Chondrocyte (in vitro differentiated cells): ENCODE measurements at places on chromosomes 13 and 19. TPM values are rescaled to one million over a fixed set of nuclear protein-coding genes. Genes with fewer than 3 reads are reported as not detected.

- DNase-seq: no peak
- H3K27ac ChIP-seq: no peak overlapping the region
- no peaks in the 10 kb centered on the region for H3K4me1 ChIP-seq
- peaks cover 4% of the 10 kb centered on the region for H3K27me3 ChIP-seq
- H3K36me3 ChIP-seq: no peaks in the 10 kb centered on the region
These were observed 33.0 kb downstream of the MBD3L2B start for GRCh38 chr19:6988257-6988656.

GRCh38 chr19:42411581-42412178 is 15.5 kb downstream of the LIPE start:
- peaks cover 4% of the 10 kb centered on the region for H3K4me1 ChIP-seq
- no peak overlapping the region for H3K4me3 ChIP-seq
- DNase-seq: no peak
- H3K27ac ChIP-seq: no peak overlapping the region
- H3K27me3 ChIP-seq: no peaks in the 10 kb centered on the region

DNA sequence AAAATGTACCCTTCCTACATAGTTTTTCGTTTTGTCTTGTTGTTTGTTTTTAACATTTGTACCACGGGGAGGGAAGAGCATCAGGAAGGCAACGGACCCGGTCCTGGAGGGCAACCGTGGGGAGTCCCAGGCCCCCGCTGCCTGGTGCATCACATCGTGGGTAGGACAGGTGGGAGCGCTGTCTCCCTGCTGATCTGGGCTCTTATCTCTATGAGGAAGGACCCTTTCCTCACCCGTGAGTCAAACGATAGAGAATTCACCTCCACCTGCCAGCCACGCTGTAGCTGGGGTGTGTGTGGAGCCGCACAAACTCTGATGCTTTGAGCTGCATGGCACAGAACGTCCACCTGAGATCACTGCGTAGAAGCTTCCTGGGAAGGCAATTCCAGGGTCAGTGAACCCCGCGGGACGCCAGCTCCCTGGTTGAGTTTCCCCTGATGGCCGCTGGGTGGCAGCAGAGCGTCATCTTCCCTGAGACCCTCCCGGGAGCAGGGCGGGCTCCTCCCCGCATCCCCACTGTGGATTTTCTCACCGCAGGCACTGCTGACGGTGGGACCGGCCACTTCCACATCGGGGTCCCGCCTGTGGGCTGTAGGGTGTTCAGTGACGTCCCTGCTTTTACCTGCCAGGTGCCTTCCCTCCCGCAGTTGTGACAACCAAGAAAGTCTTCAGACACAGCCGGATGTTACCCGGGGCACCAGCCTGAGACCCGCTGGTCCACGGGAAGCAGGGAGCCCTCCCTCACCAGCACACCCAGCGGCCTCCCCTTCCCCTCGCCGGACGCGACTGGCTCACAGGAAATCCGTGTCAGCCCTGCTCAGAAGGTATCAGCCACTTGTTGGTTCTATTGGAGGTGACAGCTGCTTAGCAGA is 54.7 kb downstream of the ZNF787 start:
- H3K36me3 ChIP-seq: no peaks in the 10 kb centered on the region
- H3K4me3 ChIP-seq: peak overlapping the region; percentile 54
- H3K4me1 ChIP-seq: peaks cover 5% of the 10 kb centered on the region
- H3K27me3 ChIP-seq: peaks cover 3% of the 10 kb centered on the region

GRCh38 chr19:58067240-58067912 is 8.3 kb downstream of the ZNF135 start:
- H3K4me1 ChIP-seq: no peaks in the 10 kb centered on the region
- H3K27me3 ChIP-seq: no peaks in the 10 kb centered on the region
- H3K4me3 ChIP-seq: no peak overlapping the region
- H3K27ac ChIP-seq: no peak overlapping the region
- peaks cover 62% of the 10 kb centered on the region for H3K36me3 ChIP-seq
- no peak for DNase-seq

- no peak within 1 kb of the TSS for H3K27ac ChIP-seq
- peak within 1 kb of the TSS; percentile 31 for H3K4me3 ChIP-seq
- H3K36me3 ChIP-seq: peaks cover 3% of the 10 kb centered on the region
- DNase-seq: no peak
These were observed at the start of gene SLC8A2 for GRCh38 chr19:47471733-47472457. Gene SLC8A2 (minus strand): TSS chr19:47471893. CDS start chr19:47466403, 5,490 bp downstream.

Gene TSSK6
- 1.3 to 1.8 TPM (median 1.4 TPM) in 3 replicates for total RNA-seq

Gene FBXL12
- 24.2 to 27.8 TPM (median 26.7 TPM) in 3 replicates for total RNA-seq

- H3K4me3 ChIP-seq: no peak overlapping the region
- no peaks in the 10 kb centered on the region for H3K36me3 ChIP-seq
- H3K27me3 ChIP-seq: no peaks in the 10 kb centered on the region
- peaks cover 4% of the 10 kb centered on the region for H3K4me1 ChIP-seq
These were observed 14.3 kb downstream of the WDR88 start for GRCh38 chr19:33146209-33146608.

DNA sequence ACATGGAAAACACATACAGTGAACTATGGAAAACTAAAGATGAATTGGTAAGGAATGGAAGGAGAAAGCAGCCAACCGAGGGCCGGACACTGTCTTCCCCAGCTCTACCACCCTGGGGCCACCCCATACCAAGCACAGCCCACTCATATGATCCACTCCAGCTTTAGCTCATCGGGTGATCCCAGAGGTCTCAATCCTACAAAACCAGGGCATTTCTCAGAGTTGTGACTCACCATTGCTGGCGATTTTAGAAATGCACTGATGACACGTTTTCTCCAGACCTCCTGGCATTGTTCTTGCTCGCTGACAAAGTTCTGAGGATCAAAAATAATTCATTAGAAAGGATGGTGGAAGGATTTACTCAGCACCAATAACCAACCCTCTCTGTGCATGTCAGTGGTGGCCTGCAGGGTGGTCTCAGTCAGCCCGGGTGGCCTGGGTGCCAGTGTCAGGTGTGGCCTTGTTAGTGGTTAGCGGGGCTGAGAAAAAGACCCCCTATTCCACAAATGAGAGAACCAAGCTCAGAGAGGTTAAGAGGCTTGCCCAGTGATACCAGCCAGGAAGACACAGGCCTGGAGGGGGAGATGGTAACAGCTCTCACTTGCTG is 6.6 kb downstream of the TMEM272 start:
- no peaks in the 10 kb centered on the region for H3K36me3 ChIP-seq
- peaks cover 8% of the 10 kb centered on the region for H3K4me1 ChIP-seq
- peaks cover 3% of the 10 kb centered on the region for H3K27me3 ChIP-seq
- no peak for DNase-seq
- H3K27ac ChIP-seq: no peak overlapping the region
- H3K4me3 ChIP-seq: no peak overlapping the region

GRCh38 chr13:64164435-64164834 is 2748.8 kb upstream of the PCDH20 start:
- no peak overlapping the region for H3K4me3 ChIP-seq
- peak; percentile 87 for DNase-seq
- no peaks in the 10 kb centered on the region for H3K27me3 ChIP-seq
- no peak overlapping the region for H3K27ac ChIP-seq
- H3K36me3 ChIP-seq: no peaks in the 10 kb centered on the region

DNA sequence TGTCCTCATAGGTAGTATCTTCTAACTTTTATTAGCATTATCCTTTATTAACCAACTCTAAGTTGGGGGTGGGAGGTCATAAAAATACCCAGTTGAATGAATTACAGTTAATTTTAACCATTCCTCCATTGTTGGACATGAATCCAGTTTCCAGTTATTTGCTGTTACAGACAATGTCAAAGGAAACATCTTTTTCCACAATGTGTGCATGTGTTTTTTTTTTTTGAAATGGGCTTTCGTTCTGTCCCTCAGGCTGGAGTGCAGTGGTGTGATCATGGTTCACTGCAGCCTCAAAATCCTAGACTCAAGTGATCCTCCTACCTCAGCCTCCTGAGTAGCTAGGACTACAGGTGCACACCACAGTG is 32.0 kb downstream of the KLF5 start:
- H3K4me1 ChIP-seq: peaks cover 5% of the 10 kb centered on the region
- DNase-seq: no peak
- no peaks in the 10 kb centered on the region for H3K27me3 ChIP-seq
- H3K36me3 ChIP-seq: no peaks in the 10 kb centered on the region
- no peak overlapping the region for H3K4me3 ChIP-seq
- no peak overlapping the region for H3K27ac ChIP-seq

- no peaks in the 10 kb centered on the region for H3K4me1 ChIP-seq
- peaks cover 1% of the 10 kb centered on the region for H3K36me3 ChIP-seq
- H3K27ac ChIP-seq: no peak overlapping the region
- DNase-seq: no peak
These were observed 22.6 kb downstream of the KLF5 start for GRCh38 chr13:73081256-73081915.

DNA sequence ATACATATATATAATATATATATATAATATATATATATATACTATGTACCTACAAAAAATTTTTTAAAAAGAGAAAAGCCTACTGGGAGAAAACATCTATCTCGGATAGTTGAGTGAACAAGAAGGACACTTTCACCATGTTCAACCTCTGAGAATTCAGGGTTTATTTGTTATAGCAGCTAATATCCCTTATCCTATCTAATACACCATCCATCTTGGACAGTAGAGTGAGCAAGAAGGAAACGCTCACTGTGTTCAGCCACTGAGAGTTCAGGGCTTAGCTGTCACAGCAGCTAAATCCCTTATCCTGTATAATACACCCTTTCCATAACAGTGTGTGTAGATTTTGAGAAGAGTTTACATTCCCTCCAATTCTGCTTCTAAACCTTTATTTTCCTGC is 38.1 kb upstream of the CACNA1A start:
- no peak overlapping the region for H3K27ac ChIP-seq
- DNase-seq: no peak
- H3K27me3 ChIP-seq: peaks cover 15% of the 10 kb centered on the region
- H3K36me3 ChIP-seq: no peaks in the 10 kb centered on the region

DNA sequence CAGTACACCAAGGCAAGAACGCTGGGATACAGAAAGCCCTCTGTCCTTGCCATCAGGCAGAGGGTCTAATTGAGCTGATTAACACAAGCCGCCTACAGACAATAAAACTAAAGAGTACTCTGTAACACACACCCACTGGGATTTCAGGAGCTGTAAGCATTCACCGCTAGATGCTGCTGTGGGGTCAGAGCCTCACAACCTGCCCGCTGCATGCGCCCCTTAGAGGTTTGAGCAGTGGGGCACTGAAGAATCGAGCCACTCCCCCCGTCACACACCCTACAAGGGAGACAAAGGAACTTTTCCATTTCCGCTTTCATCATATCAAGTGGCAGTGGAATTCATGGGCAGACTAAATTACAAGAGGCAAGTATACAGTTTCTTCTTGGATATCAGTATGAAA is 1080.6 kb downstream of the PCDH17 start:
- no peaks in the 10 kb centered on the region for H3K36me3 ChIP-seq
- no peak for DNase-seq
- no peak overlapping the region for H3K27ac ChIP-seq
- no peaks in the 10 kb centered on the region for H3K4me1 ChIP-seq
- H3K27me3 ChIP-seq: no peaks in the 10 kb centered on the region

Gene LYPD5
- not detected in 3 replicates for total RNA-seq

DNA sequence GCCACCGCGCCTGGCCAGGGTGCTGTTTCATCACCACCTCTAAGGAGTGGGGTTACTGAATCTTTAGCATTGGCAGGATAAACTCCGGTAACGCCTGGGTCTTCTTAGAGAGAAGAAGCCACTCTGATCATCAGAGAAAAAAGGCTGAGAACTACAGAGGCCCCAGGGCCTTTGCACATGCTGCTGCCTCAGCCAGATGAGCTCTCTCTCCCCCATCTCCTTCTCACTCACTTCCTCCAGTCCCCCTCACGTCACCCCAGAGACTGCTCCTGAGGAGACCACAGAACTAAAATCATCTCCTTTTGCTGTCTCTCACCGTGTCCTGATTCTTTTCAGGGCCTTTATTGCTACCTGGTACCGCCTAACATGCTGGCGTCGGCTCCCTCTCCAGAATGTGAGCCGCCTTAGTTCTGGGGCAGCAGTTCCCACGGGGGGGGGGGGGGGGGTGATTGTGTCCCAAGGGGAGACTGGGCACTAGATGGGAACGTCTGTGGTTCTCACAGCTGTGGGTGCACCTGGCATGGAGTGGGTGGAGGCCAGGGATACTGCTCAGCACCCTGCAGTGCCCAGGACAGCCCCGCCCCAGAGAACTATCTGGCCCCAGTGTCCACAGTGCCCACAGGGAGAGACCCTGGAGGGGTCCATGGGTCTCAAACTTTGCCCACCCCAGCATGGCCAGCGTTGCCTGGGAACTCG is 5.1 kb upstream of the DIRAS1 start:
- peaks cover 25% of the 10 kb centered on the region for H3K4me1 ChIP-seq
- H3K27me3 ChIP-seq: peaks cover 3% of the 10 kb centered on the region
- no peak overlapping the region for H3K4me3 ChIP-seq
- H3K36me3 ChIP-seq: no peaks in the 10 kb centered on the region

GRCh38 chr19:16116067-16116466 is 4.4 kb downstream of the RAB8A start:
- H3K27ac ChIP-seq: peak overlapping the region; percentile 49
- no peaks in the 10 kb centered on the region for H3K27me3 ChIP-seq
- peaks cover 24% of the 10 kb centered on the region for H3K4me1 ChIP-seq
- DNase-seq: no peak
- H3K4me3 ChIP-seq: no peak overlapping the region
